ENCODE measurements at places on chromosomes 3 and 15.

DNA sequence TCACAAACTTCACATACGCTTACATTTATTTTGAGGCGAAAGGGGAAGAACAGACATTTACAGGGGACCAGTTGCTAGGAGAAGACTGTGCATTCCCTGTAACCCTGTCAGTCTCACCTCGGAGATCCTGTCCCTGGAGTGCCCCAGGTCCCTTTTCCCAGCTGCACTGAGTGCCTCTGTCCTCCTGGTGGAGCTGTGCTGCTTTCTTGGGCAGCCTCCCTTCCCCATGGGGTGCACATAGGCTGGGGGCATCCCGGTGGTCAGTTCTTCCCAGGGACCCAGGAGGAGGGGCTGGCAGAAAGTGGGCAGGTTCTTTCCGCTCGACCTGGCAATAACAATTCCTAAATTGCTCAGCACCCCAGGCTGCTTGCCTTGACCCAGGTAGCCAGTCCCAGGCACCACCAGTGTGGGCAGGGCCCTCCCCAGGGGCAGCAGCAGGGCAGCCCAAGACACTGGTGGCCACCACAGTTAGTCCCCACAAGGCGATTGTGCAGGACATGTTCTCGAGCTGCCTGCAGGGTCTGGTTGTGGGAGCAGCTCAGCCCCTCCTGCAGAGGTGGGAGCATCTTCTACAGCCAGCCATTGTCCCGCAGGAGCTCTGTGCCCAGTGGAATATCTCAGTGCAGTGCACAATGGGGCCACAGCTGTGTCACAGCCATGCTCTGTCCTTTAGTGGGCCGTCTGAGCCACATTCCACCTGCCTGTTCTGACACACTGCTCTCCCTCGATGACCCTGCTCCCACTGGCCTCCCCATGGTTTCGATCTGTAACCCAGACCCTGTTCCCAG is 36.3 kb downstream of the APBA2 start:
- no peak for DNase-seq

DNA sequence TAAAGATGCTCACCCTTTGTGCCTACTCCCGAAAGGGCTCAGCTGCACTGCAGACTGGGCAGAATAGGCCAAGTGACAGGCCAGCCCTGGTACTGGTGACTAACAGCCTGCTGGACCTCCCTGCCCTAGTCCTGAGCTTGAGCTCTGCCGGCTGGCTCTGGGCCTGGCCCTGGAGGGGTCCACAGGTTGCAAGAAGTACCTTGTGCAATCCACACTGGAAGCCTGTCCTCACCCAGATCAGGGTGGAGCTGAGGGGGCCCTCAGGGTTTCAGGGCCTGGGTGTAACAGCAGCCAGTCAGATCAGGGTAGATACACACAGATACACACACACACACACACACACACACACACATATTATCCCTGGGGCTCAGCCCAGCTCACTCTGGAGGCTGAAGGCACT is 27.3 kb upstream of the PLA2G4D start:
- DNase-seq, result peak; percentile 2

DNA sequence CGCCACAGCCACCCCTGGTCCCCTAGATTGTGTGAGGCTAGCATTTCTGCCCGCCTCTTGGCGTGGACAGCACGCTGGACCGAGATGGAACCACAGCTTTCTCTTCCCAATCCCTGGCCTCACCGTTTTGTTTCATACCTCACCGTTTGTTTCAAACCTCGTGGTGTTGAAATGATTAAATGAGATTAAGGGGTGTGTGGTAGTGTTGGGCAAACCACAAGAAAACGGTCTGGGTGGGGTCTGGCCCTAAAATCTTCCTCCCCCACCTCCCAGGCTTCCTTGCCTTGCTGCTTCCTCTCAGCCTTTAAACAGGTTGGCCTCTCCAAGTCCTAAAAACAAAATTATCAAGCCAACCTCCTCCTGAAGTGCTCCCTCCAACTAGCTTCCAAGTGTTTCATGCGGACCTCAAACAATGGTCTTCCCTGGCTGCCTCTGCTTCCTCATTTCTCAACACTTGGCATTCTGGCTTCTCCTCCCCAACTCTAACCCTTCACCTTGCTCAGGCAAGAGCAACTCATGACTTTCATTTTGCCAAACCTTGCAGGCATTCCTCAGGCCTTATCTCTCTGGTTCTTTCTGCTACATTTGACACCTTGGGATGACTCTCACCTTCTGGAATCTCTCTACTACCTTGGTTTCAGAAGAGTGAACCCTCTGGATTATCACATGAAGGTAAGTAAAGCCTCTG is 1.4 kb upstream of the ATP13A3 start:
- DNase-seq, result peak; percentile 97

GRCh38 chr15:40095371-40096093 is 13.1 kb downstream of the BMF start:
- no peak for DNase-seq

GRCh38 chr3:147572970-147573340 is 163.8 kb downstream of the ZIC1 start:
- DNase-seq, result peak; percentile 6

- DNase-seq, result no peak
Observed at GRCh38 chr3:107681396-107681795, 158.6 kb downstream of the BBX start.

DNA sequence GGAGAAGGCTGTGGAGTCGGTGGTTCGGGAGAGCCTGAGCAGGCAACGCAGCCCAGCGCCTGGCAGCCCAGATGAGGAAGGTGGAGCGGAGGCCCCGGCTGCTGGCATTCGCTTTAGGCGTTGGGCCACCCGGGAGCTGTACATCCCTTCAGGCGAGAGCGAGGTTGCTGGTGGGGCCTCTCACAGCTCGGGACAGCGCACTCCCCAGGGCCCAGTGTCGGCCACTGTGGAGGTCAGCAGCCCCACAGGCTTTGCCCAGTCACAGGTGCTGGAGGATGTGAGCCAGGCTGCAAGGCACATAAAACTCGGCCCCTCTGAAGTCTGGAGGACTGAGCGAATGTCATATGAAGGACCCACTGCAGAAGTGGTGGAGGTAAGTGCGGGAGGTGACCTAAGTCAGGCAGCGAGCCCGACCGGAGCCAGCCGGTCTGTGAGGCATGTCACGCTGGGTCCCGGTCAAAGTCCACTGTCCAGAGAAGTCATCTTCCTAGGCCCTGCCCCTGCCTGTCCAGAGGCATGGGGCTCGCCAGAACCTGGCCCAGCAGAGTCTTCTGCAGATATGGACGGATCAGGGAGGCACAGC is 26.7 kb downstream of the SYNM start:
- DNase-seq, result no peak

DNA sequence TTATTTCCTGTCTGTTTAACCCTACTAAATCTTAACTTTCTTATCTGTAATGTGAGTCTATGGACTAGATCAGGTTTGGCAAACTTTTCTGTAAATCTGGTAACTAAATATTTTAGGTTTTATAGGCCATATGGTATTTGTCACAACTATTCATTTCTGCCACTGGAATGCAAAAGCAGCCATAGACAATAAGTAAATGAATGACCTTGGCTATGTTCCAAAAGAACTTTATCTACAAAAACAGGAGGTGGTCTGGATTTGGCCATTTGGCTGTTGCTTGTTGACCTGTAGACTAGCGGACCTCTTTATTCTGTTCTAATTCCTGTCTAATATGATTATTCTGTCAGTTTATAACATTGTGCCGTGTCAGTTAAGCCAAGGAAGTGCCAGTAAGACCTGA is 314.2 kb downstream of the LPP start:
- no peak for DNase-seq

DNA sequence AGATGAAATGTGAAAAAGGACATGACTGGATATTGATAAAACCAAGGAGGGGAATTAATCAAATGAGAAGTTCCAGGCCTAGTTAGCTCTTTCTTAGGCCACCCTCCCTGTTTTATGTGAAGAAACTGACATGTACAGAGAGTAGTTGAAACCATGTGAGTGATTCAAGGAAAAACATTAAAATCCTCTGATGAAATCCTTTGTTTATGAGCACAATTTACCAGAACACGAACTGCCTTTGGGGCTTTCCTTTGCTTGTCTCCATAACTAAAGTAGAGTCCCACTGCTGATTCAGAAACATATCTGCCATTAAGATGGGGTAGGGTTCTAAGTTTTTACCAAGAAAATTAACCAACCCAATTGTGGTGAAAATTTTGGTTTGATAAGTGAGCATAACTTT is 558.3 kb downstream of the NR2F2 start:
- no peak for DNase-seq

GRCh38 chr3:181066143-181067087 is 76.9 kb upstream of the DNAJC19 start:
- peak; percentile 32 for DNase-seq

Data from NCI-H226 (cell line).